ENCODE measurements at places on chromosomes 6 and 20. TPM values are rescaled to one million over a fixed set of nuclear protein-coding genes. Genes with fewer than 3 reads are reported as not detected.

GRCh38 chr6:141744971-141745370 is 387.8 kb upstream of the GJE1 start:
- no peak for DNase-seq

GRCh38 chr6:44668391-44668930 is 281.0 kb downstream of the CDC5L start:
- DNase-seq: no peak

- DNase-seq: no peak
Measured at GRCh38 chr6:89145091-89145955, 532 bp upstream of the PM20D2 start.

- no peak for DNase-seq
Measured at GRCh38 chr6:31087494-31088089, 24.8 kb downstream of the C6orf15 start.

- DNase-seq: no peak
Measured at GRCh38 chr6:123956492-123957139, 153.0 kb downstream of the NKAIN2 start.

- no peak for DNase-seq
Measured at GRCh38 chr6:134830940-134831339, 119.0 kb downstream of the ALDH8A1 start.

DNA sequence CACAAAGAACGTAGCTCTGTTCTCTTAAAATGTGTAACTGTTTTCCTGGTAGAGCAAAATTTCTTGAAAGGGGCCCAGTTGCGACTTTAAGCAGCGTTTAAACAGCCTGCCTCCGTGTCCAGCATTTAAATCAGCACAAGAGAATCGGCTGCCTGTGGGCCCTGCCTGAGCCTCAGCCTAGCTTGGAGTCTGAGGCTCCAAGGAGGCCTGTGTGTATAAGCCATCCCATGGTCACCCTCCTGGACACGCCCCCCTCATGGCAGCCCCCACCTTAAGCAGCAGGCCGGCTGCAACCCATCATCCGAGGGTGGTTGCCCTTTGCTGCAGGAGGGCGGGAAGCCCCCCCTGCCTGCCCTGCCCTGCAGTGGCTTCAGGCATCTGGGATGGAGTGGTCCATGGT is 18.9 kb downstream of the SDCBP2 start:
- no peak for DNase-seq

DNA sequence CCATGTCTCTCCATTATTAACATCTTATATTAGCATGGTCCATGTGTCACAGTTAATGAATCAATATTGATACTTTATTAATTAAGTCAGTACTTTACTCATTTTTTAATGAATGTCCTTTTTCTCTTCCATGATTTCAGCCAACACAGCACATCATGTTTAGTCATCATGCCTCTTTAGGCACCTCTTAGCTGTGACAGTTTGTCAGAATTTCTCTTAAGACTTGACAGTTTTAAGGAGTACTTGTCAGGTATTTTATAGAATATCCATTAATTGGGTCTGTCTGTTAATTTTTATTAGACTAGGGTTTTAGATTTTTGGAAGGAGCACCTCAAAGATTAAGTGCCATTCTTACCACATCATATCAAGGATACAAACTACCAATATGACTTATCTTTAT is 729.4 kb downstream of the HACE1 start:
- DNase-seq: no peak

DNA sequence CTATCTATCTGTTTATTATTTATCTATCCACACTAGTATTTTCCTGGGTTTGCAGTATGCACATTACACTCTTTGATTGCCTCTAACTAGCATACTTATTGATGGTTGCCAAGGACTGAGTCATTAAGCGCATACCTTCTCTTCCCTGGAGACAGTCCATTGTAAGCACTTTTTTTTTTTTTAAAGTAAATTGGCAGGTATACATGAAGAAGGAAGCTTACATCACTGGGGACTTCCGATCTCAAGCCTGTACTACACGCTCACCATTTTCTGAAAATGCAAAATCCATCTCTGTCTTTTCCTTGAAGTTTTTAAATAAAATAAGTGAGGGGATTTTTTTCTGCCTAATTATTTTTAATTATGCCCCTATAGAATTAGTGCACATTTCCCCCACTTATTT is 63.5 kb downstream of the HMGN3 start:
- no peak for DNase-seq

- no peak for DNase-seq
Measured at GRCh38 chr6:91268941-91269340, 682.1 kb upstream of the MAP3K7 start.

DNA sequence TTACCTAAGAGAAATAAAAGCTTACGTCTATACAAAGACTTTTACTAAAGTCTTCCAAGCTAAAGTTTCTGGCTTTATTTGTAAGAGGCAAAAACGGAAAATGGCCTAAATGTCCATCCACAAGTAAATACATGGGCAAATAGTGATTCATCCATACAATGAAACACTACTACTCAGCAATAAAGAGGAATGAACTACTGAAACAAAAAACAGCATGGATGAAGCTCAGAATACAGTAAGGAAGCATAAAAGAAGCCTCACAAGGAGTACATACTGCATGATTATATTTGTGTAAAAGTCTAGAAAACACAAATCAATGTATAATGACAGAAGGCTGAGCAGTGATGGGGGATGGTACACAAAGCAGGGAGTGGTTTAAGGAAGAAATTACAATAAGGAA is 84.7 kb downstream of the F13A1 start:
- DNase-seq: no peak

- no peak for DNase-seq
Measured at GRCh38 chr6:64672131-64672530, 1034.9 kb downstream of the EYS start.

- DNase-seq: no peak
Measured at GRCh38 chr6:159168536-159169192, 536 bp upstream of the FNDC1 start.

- no peak for DNase-seq
Measured at GRCh38 chr6:29995340-29995777, 53.0 kb downstream of the HLA-A start.

DNA sequence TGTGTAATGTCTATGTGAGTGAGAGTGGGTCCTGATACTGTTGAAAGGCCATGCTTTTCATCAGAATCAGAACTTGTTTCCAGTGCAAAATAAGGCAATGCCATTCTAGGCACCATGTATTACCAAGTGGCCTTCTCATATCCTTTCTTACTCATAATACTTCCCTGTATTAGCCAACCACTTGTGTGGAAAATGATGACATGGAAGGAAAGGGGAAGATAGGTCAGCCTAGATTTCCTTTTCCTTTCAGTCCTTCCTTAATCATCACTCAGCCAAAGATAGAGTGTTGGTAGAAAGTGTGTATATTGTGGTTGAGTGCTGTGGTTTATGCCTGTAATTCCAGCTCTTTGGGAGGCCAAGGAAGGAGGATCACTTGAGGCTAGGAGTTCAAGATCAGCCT is 158.6 kb upstream of the PREP start:
- no peak for DNase-seq

GRCh38 chr20:52484438-52484837 is 292.9 kb upstream of the ZFP64 start:
- DNase-seq: no peak

DNA sequence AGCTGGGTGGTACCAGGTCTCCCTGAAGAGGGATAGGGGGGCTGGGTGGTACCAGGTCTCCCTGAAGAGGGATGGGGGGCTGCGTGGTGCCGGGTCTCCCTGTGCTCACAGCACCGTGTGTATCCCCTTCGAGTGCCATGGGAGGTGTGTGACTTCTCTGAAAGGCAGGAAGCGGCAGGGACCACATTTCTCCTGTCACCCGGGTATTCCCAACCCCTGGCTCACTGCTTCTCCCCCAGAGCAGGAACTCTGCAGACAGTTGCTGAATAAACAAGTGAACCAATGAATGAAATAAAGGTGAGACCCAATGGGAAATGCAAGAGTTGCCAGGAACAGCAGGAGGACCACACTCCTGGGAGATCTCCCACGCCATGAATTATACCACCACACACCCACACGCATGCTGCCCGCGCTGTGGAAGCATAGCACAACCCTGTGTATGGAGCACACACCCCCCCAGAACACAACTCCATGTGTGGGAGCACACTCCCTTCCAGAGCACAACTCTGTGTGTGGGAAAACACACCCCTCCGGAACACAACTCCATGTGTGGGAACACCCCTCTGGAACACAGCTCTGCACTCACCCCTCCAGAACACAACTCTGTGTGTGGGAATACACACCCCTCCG is 50.7 kb downstream of the RNASET2 start:
- no peak for DNase-seq

- no peak for DNase-seq
Measured at GRCh38 chr6:36886950-36887618, 1.3 kb downstream of the C6orf89 start.

ZNF391 gene
- 13.0 TPM for total RNA-seq

FNDC1 gene
- total RNA-seq: 0.30 TPM

C6orf15 gene
- not detected for total RNA-seq

HLA-DPA1 gene
- total RNA-seq: 6.2 TPM

ZNF311 gene
- 4.2 TPM for total RNA-seq

SLC52A3 gene
- 3.9 TPM for total RNA-seq

PRL gene
- not detected for total RNA-seq

CEP162 gene
- 10.6 TPM for total RNA-seq

SASH1 gene
- 18.0 TPM for total RNA-seq

MTFR2 gene
- total RNA-seq: 8.5 TPM

POM121L2 gene
- total RNA-seq: 0.09 TPM
